ENCODE measurements at places on chromosomes 1 and 21.

GRCh38 chr1:228079601-228080263 is 2.8 kb upstream of the ARF1 start:
- no peak for DNase-seq

DNA sequence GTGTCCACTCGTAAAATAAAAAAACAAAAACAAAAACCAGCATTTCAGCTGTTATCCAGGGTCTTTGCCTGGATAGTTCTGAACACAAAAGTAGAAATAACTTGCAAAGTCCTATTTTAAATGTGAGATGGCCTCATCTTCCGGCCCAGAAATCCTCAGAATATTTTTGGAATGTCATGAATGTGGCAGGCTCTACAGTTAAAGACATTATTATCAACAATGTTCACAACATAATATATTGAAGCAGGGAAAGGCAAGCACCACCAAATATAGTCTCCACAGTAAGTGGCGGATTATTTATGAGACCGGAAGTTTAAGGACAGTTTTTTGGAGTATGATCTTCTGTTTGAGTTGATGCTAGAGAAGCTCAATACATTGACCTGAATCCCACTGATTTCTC is 1.2 kb upstream of the C1orf198 start:
- no peak for DNase-seq

DNA sequence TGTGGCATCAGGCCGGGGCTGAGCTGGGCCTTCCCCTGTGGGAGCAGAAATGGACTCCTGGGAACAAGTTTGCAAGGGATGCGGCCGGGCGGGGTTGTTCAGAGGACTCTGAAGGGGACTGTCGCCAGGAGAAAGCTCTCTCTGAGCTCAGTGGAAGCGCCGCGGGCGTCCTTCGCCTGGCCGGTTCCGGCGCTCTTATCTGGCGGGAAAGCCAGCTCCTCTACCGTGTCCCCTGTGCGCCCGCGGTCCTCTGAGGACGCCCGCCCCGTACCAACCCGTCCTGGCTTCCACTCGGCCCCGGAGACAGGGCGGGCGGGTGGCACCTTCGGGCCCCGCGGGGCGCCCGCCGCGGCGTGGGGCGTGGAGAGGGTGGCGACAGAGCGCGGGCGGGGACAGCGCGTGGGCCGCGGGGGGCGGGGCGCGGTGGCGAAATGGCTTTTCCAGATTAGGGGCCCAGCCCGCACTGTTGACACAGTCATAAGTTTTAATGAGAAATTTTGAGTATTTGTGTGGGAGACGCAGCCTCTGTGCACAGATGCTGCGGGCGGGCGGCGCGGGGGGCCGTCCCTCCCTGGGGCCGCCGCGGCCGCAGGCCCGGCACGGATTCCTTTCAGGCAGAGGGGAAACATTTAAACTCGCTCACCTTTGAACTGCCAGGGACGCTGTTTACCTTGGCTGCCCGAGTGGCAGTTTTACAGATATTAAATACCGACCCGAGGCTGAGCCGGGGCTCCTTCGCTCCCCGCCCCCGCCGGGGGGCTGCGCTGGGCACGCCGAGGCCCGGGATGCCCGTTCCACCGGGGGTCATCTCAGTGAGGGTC is 70.2 kb downstream of the FOXD2 start:
- peak; percentile 32 for DNase-seq

- DNase-seq = peak; percentile 87
Observed at GRCh38 chr1:30801771-30802198, 44.2 kb upstream of the LAPTM5 start.

- DNase-seq = peak; percentile 13
Observed at GRCh38 chr1:155187456-155187891, 13.8 kb downstream of the TRIM46 start.

GRCh38 chr1:11781297-11781696 is 19.3 kb downstream of the C1orf167 start:
- DNase-seq = no peak

GRCh38 chr1:168243198-168243597 is 17.4 kb downstream of the SFT2D2 start:
- peak; percentile 46 for DNase-seq

DNA sequence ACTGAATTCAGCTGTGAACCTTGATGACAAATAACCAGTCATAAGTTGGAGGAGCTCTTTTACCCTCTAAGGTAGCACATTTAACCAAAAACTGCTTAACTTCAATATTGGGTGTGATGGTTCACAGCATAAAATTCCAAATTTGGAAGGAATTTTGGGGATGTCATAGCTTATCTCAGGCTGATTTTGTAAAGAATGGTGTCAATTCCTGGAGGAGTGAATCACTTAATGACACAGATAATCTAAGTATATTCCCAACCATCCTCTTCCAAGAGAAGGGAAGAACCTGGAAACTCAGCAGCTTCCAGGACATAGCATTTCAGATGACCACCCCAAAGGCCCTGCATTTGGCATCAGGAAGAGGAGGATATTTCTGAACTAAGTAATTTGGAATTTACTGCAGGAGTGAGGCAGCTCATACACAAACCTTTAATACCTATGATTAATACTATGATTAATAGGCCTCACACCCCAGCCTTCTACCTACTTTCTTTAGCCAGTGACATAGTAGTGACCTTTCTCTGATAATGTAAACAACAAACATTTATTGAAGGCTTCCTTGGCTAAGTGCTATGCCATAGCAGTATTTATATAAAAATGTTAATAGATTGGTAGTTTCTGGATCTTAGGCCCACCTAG is 14.5 kb downstream of the GLUL start:
- DNase-seq = no peak

GRCh38 chr1:167565922-167566321 is 12.4 kb upstream of the CREG1 start:
- no peak for DNase-seq

DNA sequence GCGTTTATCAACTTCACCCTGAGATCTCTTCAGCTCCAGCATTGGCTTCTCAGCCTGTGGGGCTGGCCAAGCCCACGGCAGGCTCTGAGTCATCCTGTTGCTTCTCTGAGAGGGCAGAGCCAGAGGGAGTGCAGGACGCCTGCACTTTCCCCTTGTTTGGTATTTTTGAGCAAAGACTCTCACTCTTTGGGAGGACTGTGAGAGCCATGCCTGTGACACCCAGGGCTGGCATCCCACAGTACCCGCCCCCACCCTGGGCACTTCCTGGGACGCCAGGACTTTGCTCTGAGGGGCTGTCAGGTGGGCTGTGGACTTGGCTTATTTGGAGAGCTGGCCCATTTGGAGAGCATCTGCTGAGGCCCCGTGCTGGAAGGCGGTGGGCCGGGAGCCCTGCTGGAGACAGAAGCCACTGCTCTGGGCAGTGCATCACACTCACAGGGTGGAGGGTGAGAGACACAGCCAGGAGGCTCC is 37.4 kb downstream of the VANGL1 start:
- no peak for DNase-seq

DNA sequence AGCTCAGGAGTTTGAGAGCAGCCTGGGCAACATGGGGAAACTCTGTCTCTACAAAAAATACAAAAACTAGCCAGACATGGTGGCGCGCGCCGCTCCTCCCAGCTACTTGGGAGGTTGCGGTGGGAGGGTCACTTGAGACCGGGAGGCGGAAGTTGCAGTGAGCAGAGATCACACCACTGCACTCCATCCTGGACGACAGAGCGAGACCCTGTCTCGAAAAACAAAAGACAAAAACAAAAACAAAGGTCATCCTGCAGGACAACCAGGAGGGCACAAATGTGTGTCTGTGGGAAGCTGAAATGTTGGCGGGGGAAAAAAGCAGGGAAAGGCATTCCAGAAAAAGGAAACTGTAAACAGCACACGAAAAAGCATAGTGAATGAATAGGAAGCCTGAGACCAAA is 104.1 kb upstream of the HNRNPU start:
- DNase-seq = peak; percentile 56

DNA sequence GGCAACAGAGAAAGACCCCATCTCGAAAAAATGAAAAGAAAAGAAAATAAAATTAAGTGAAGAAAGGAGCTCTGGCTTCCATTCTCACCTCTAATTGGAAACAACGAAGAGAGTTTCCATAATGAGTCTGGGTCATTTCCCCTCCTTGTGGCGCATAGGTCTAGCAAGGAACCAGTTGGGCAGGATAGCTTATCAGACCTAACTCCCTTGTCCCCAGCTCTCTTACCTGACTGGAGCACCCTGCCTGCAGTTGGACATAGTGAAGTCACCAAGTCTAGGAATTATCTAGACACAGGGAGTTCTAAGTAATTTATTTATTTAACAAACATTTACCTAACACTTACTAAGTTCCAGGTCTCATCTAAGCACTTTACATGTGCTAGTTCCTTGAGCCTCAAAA is 63.0 kb upstream of the RAB4A start:
- no peak for DNase-seq
